ENCODE measurements at places on chromosomes 16 and 17.
A peak's percentile ranks its signal among the peaks of the same experiment; 100 is the strongest.

- no peak for DNase-seq
Measured at GRCh38 chr16:11299865-11300559, 18.9 kb upstream of the PRM1 start.

DNA sequence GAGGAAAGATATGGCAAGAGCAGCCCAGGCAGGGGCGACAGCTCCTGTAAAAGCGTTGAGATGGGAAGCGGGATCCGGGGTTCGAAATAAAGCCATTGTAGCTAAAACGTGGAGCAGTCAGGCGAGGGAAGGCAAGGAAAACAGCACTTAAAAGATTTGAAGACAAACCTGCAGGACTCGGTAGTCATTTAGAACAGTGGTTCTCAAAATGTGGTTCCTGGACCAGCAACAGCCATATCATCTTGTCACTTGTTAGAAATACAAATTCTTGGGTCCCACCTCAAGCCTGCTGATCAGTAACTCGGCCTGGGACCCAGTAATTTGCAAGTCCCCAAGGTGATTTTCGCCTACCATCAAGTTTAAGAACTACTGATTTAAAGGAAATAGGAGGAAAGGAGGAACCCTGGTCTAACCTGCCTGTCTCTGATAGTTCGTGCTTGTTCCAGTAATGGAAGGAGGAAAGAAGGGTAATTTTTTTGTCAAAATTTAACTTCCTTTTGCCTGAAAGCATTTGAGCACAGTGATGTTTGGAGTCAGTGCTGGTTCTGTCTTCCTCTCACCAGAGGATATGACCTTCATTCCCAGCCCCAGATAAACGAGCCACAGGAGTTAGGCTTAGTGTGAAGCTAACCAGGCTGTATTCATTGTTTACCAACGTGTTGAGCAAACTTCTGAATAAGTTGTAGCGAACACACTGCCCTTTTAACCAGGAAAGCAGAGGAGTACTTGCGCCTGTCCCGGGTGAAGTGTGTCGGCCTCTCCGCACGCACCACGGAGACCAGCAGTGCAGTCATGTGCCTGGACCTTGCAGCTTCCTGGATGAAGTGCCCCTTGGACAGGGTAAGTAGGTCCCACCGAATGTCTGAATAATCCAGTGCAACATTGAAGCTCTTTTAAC, 1.1 kb downstream of the ORC6 start:
- DNase-seq, result no peak

DNA sequence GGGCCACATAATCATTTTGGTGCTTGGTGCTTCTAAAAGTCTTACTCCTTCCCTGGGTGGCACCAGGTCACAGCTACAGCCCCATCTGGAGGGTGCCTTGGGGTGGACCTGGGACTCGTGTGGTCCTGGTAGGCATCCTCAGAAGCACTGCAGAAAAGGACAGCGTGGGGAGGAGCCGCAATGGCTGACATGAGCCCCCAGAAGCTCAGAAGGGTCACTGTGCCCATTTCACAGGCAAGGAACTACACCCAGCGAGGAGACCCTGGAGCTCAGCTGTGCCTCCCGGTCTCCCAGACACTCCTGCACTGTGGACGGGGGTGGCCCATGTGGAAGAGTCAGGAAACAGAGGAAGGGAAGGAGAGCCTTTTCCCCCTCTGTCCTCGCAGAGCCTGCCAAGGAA, 26.4 kb downstream of the C17orf100 start:
- DNase-seq, result no peak

GRCh38 chr17:80219013-80219762, 945 bp downstream of the SGSH start:
- DNase-seq, result peak; percentile 49

DNA sequence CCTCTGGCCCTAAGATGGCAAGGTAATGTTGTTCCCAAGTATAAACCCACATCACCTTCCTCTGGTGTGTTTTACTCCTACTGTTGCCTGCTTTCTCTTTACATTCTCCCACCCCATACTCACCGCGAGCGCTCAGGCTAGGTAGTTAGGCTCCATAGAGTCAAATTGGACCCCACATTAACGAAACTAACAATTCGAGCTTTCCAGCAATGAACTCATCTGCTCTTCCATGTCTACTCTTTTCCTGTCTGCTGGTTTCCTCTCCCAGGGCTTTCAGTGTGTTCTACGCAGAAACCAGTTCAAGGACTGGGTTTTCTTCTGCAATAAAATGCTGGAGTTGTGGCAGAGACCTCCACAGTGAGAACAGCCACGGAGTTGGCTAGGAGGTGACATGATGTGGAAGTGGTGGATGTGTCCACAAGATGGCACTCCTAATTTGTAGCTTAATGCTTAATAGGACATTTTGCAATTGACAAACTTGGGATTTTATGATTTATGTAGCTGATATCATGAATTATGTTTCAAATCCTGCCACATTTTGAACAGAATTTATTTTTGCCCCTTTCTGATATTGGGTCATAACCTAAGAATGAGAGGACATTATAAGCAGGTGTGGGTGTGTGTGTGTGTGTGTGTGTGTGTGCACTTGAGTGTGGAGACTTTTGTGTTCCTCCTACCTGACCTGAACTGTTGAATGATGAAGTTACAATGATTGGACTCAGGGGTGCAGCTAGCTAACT, 2.2 kb upstream of the UQCRC2 start:
- no peak for DNase-seq

- DNase-seq, result no peak
Measured at GRCh38 chr17:38568274-38568673, 37.5 kb downstream of the SRCIN1 start.

GRCh38 chr17:38898812-38899348, 26.5 kb upstream of the LASP1NB start:
- no peak for DNase-seq

DNA sequence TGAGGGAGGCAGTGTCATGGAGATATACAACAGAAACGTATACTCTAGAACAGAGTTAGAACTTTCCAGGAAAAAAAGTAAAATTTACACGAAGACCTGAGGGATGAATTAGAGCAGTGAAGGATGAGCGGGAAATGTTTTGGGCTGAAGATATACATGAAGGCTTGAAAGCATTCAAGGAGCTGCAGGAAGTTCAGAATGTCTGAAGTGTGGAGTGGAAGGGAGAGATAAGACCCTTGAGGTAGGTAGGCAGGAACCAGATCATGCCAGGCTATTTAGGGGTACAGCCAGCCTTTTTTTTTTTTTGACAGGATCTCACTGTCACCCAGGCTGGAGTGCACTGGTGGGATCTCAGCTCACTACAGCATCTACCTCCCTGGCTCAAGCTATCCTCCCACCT, 3.2 kb upstream of the NLK start:
- no peak for DNase-seq

DNA sequence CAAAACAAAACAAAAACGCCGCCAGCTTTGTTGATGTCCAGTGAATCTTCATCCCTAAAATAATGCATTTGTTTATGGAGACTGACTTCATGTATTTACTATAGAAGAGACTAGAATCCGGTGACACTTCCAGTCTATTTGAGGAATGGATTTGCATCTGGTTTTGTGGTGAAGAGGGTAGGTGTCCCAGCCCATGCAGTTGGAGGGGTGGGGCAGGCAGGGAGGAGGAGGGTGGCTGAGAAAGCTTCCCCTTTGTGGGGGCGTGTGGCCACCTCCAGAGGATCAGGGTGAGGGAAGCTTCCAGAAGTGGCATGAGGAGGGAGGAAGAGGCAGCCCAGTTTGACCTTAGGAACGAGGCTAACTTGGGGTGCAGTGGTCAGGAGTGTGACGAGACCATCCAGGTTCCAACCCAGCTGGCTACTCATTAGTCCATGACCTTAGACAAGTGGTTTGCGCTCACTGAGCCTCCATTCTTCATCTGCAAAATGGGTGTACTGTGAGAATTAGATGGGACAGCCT, 69.5 kb downstream of the CMIP start:
- DNase-seq, result no peak

DNA sequence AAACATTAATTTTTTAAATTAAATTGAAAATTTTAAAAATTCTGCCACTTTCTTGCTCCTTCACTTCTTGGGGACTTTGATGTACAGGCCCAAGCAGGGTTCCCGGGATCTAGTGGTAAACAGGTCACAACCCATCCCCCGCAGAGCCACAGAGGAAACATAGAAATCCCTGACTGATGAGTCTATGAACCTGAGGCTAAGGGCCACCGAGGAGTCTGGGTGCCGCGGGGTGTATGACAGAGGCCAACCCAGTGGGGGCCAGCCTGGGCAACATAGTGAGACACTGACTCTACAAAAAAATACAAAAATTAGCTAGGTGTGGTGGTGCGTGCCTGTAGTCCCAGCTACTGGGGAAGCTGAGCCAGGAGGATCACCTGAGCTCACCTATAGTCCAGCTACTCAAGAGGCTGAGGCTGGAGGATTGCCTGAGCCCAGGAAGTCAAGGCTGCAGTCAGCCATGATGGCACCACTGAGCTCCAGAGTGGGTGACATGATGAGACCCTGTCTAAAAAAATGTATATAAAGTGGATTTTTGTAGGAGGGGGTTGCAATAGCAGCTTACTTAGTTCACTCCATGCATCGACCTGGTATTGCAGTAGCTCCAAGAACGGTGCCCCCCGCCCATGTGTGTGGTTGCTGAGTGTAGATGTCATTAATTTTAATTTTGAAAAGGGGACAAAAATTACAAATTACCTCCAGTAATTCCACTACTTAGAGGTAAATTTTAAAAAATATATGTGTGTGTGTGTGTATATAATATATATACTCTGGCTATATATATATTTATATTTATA, 9.2 kb upstream of the FLYWCH1 start:
- no peak for DNase-seq

DNA sequence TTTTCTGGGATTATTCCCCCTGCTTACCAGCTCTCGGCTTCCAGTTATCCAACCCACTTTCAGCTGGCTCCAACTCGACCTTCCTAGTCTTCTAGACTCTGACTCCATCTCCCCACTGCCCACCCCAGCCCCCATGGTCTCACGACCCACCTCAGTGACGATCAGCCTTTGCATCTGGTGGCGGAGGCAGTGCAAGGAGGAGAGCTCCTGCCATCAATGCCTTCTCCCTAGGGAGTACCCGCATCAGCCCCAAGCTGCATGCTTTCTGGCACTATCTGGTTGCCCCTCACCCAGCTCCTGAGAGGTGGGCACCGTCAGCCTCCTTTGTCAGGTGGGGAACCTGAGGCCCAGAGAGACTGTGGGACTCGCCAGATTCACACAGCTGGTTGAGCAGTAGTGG, 72.6 kb upstream of the RPL38 start:
- no peak for DNase-seq

GRCh38 chr16:29743827-29744531, 1.8 kb downstream of the C16orf54 start:
- no peak for DNase-seq

GRCh38 chr16:3458278-3458851, 14.9 kb downstream of the NAA60 start:
- no peak for DNase-seq

DNA sequence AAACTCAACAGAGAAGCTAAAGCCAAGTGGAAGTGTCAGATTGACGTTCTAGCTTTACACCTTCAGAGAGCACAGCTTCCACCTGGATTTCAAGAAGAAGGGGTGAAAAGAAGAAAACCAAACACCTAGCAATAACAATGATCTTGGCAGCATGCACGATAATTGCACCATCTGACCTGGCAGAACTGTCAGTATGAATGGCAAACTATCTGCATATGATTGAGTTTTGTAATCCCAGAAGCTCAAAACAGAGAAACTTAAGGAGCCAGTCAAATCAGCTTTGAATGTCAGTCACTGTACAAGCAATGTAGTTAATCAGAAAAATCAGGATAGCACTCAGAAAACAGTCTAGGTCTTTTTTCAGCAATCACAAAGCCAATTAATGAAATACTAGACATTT, 427.1 kb downstream of the ZFHX3 start:
- peak; percentile 62 for DNase-seq
